Umbilical cord (tissue), 2 donors: ENCODE measurements at places on chromosomes 16 and 17. TPM values are rescaled to one million over a fixed set of nuclear protein-coding genes. Genes with fewer than 3 reads are reported as not detected.

Gene ARHGAP44
- total RNA-seq: 2.9 TPM

Gene PRSS53
- 10.4 TPM for total RNA-seq

DNA sequence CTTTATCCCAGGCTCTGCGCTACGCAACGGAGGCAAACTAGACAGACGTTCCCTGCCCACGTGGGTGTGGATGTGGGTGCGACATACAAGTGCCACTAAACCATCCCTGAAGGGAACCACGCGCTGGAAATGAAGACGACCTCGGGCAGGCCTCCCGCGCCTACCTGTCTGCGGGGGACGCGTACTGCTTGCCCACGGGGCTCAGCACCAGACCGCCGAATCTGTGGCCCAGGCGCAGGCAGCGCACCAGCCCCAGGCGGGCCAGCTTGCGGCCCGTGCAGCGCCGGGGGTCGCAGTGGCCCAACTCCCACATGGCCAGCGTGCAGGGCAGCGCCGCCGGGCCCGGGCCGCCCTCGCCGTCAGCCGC, 480 bp downstream of the TSR3 start:
- no peak for DNase-seq

GRCh38 chr17:1186214-1186820, 6.5 kb upstream of the ABR start:
- no peak for DNase-seq

DNA sequence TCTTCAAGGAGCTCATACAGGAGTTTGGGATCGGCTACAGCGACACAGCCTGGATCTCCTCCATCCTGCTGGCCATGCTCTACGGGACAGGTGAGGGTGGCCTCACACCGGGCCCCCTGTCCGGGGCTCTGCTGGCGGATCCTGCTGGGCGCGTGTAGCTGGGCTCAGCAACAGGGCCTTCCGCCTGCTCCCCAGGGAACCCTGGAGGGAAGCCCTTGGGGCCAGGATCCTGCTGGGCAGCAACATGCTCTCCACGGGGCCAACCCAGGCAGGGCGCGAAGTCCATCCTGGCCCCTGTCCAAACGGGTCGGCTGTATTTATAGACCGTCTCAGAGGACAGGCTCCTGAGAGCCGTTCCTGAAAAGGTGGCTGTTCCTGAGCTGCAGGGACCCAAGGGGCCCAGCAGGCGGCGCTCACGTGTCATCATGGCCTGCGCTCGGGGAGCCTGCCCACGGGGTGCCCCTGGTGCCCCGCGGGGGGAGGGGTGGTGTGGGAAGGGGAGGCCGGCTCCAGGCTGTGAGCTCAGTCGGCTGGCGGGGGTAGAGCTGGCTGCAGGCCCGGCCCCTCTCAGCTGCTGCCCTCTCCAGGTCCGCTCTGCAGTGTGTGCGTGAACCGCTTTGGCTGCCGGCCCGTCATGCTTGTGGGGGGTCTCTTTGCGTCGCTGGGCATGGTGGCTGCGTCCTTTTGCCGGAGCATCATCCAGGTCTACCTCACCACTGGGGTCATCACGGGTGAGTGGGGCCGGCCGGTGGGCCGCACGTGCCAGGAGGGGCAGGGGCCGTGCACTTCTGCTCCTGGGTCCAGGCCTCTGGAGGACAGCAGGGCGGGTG, 7.5 kb downstream of the SLC16A3 start:
- DNase-seq: peak; percentile 55

DNA sequence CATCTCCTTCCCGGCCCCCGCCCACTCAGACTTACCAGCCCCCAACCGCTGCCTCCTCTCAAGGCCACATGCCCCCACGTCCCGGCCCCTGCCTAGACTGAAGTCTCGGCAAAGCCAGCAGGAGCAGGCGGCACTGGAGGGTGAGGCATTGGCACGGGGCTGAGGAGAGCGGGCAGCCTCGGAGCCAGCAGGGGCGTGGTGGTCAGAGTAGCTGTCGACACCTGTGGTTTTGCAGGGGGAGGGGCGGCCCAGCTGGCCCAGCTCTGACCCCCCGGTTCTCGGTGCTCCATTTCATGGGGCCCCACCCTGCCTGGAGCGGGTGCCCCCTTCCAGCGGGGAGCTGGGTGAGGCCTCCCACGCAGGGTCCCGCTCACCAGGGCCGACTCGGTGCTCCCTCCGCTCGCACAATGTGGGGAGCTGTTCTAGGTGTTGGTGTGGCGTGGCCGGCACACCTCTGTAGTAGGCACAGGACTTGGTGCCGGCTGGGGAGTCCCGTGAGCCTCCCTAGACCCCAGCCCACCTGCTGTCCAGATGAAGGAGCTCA, 4.7 kb downstream of the CDH15 start:
- no peak for DNase-seq

Gene ERN2
- 5.8 TPM for total RNA-seq

DNA sequence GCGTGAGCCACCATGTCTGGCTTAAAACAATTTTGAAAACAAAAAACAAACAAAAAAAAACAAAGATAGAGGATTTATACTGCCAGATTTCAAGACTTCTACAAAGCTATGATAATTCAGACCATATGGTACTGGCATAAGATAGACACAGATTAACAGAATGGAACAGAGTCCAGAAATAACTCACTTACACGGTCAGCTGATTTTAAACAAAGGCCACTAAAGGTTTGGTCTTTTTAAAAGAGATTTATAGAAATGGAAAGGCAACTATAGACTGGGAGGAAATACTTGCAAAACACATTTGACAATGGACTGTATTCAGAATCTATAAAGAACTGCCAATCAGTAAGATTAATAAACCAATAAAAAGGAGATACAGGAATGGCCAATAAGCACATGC, 48.6 kb upstream of the MNT start:
- DNase-seq: peak; percentile 8

Gene RAB26
- 0.48 TPM for total RNA-seq

DNA sequence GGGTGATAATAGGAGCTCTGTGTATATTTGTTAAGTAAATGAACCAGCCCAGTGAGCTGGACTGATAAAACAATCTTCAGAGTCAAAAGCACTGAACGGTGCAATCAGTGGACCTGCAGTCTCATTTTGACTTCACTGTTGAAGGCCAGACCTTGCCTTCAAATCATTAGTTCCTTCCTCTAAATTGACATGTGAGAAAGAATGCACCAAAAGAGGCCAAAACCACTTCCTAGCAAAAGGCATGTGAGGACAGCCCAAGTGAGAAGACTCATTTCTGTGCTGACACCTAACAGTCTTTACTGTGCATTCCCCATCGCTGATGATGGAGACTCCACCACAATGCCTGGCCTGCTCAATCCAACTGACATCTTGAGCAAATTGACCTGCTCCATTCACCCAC, 10.6 kb downstream of the GTF3C1 start:
- no peak for DNase-seq

Gene RECQL5
- 18.3 TPM for total RNA-seq

DNA sequence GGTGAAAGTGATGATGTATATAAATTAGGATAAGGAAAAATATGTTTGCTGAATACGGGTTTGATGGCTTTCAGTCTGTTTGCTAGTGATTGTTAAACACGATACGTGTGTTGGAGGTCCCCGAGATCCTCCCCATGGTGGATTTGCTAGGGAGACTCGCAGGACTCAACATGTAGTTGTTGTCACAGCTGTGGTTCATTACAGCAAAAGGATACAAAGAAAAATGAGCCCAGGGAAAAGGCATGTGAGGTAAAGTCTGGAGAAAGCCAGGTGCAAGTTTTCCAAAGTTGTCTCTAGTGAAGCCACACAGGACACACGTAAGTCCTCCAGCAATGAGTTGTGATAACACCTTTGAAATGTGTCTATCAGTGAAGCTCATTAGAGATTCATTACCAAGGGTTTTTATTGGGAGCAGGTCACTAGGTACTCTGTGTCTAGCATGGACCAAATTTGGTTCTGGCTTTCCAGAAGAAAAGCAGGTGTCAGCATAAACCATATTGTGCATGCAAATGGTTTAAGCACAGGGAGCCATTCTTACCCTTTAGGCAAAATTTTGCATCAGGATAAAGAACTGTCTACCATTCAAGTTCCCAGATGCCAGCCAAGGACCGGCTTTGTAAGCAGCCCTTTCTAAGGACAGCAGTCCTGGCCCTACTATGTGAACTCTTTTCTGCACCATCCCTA, 215.2 kb upstream of the WSCD1 start:
- no peak for DNase-seq
